ENCODE measurements at places on chromosomes 11 and 22.
A peak's percentile ranks its signal among the peaks of the same experiment; 100 is the strongest.

DNA sequence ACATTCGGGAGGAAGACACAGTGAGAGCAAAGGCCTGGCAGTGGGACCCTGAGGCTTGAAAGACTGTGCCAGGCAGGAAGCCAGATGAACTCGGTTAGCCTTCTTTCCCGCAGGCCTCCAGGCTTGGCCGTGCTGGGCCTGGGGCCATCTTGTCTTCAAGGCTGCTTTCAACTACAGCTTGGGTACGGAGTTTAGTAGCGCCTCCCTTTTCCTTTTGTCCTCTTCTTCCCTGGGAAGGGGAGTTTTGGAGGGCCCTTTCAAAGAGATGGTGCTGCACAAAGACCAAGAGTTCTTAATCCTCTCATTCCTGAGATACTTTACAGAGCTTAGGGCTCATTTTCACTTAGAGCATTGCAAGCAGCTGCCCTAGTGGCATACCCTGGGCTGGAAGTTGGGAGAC lies 87.5 kb downstream of the TP53I11 start:
- no peak for DNase-seq

DNA sequence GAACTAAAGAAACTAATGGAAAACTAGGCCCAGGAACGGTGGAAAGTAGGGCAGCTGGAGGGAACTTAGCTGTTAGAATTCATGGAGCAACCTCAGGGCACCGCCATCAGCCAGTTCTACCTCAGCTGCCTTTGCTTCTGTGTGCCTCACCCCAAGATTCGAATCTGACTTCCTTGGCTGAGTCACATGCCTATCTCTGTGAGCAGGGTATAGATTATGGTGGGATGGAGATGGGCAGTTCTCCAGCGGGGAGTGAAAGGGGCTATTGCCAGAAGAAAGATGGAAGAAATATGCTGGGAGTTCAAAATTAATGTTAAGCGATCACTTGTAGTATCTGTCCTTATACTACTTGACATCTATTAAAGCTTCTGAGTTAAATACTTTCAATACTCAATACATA lies 18.9 kb upstream of the VWA5A start:
- no peak for DNase-seq

DNA sequence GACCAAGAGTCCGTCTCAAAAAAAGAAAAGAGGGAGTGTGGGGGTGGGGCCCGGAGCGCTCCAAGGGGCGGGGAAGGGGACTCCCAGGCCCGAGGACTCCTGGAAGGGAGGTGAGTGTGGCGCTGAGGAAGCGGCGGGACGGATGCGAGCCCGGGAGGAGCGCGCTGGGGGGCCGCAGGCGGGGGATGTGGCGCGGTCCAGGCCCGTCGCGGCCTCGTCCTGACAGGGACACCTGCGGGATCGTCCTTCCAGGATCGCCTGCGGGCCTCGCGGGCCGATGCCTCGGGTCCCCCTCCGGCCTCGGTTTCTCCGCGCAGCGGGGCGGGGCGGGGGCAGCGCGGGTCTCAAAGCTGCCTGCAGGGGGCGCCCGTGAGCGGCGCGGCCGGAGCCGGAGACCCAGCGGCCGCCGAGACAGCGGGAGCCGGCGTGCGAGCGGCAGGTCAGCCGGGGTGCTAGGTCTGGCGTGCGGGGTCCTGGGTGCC lies 3.8 kb upstream of the ADORA2A start:
- DNase-seq: peak; percentile 61

GRCh38 chr11:96033095-96033494 lies 109.2 kb upstream of the MTMR2 start:
- no peak for DNase-seq

- DNase-seq: no peak
Measured at GRCh38 chr11:12719221-12719620, 45.0 kb downstream of the TEAD1 start.

DNA sequence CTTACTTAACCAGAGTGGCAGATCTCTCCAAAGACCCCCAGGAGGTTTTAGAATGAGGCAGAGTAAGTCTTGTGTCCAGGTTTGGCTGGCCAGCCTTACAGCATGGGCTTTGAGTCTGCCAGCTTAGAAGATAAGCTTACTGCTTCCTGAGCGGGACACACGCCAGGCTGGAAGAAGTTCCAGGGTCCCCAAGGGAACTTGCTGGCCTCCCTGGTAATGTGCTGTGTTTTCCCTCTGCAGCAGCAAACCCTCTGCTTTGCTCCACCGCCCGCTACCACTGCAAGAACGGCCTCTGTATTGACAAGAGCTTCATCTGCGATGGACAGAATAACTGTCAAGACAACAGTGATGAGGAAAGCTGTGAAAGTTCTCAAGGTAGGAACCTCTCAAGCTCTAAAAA lies 154.2 kb downstream of the LDLRAD3 start:
- no peak for DNase-seq

- DNase-seq: peak; percentile 55
Measured at GRCh38 chr22:39543095-39543494, 10.5 kb upstream of the RPS19BP1 start.

DNA sequence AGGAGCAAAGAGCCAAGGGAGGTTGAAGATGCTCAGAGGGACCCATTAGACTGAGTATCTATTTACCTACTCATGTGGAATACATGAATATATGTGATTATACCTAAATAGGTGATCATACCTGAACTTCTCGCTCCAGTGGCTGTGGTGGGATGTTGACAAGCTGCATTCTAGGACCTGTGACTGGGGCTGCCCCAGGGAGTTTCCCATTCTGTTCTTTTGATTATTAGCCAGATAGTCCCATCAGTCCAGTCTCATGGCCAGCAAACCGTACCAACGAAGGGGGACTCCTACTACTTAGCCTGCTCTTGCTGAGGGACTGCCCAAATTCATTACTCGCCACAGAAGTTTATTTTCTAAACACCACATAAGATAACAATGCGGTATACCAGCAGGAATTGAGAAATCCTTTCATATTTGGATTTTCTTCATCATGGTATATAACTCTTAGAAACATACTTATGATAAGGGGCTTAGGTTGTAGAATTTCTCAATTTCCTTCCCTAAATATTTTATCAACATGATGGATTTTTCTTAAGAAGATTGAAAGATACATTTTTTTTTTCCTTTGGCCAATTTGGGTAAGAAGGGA lies 273.9 kb downstream of the NTM start:
- DNase-seq: no peak

DNA sequence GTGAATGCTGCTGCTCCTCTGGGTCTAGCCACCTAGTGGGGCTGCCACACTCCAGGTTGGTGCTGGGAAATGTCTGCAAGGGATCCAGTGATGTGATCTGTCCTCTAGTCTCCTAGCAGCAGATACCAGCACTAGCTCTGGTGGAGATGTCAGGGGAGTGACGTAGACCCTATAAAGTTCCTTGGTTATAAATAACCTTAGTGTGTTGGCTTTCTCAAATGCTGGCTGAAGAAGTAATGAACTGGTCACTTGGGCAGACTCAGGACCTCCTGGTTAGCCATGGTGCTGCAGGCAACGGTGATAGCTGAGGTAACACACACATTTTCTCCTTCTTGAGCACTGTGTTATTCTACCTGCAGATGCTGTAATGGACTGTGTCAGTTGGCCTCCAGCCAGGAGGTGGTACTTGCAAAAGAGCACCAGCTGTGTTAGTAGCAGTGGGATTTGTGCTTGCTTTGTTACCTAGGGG lies 35.5 kb downstream of the BBOX1 start:
- no peak for DNase-seq

DNA sequence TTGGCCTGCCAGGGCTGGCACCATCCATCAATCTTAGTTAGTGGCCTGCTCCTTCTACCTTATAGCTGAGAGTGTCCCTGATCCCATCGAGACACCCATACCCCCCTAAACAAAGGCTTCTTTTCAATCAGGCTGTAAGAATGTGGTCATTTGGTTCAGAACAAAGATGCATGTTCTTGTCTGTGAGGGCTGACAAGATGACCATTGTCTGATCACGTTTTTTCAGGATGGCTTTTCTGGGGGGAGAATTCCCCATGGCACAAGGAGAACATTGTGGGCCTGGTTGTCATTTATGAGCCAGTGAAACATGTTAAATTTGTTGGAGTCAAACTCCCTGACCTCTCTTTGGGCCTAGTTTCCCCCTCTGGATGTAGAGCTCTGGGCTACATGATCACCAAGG lies 160.4 kb downstream of the INSC start:
- DNase-seq: no peak

- DNase-seq: peak; percentile 29
Measured at GRCh38 chr22:29840498-29840897, 2.4 kb upstream of the ASCC2 start.

DNA sequence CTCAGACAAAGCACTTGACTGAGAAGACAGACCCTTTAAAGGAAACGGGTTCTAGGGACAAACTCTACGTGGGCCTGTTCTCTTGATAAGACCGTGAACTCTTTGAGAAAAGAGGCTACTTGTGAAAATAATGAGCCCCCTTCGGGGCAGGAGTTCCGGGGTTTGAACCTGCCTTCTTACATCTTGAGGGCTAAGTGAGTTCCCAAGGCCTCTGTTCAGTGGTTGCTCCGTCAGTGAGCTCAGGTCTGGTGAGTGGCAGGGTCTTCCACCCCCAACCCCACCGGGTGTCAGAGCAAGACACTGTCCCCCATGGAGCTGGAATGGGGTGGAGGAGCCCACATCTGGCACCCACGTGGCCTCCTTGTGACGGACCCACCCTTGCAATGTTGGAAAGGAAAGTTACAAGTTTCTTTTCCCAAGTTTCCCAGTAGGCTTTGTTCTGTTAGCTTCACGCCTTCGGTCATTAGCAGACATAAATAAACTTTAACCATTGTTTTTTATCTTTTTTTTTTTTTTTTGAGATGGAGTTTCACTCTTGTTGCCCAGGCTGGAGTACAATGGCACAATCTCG lies 6.3 kb upstream of the SAMM50 start:
- DNase-seq: no peak

DNA sequence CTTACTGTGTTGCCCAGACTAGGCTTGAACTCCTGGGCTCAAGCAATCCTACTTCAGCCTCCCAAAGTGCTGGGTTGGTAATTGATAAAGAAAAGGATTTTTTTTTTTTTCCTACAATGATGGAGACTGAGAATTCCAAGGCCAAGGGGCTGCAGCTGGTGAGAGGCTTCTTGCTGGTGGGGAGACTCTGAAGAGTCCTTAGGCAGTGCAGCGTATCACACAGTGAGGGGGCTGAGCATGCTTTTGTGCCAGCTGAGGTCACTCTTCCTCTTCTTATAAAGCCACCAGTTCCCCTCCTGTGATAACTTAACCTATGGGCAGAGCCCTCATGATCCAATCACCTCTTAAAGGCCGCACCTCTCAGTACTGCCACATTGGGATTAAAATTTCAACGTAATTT lies 28.2 kb upstream of the CCDC81 start:
- DNase-seq: no peak

- peak; percentile 73 for DNase-seq
Measured at GRCh38 chr11:111938687-111939160, 1.6 kb downstream of the DIXDC1 start.

DNA sequence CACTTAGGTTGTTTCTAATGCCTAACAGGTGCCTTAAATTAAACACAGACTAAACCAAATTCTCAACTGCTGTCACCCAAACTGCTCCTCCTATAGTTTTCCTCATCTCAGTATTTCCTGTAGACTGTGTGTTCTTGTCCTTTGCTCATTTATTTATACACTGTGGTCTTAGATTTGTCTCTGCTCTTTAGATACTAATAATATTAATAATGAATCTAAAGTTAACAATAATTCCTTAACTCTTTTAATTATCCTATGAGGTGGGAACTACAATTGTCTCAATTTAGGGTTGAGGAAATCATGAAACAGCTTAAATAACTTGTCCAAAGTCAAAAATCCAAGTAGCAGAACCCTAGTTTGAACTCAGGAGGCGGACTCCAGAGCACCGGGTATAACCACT lies 43.9 kb upstream of the YPEL1 start:
- DNase-seq: no peak

DNA sequence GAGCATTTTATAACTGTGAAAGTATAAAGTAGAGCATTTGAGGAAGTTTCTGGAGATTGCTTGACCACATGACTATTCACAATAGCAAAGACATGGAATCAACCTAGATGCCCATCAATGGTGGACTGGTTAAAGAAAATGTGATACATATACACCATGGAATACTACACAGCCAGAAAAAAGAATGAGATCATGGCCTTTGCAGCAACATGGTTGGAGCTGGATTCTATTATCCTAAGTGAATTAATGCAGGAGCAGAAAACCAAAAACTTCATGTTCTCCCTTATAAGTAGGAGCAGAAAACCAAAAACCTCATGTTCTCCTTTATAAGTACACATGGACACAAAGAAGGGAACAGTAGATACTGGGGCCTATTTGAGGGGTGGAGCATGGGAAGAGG lies 30.3 kb downstream of the UVRAG start:
- no peak for DNase-seq

DNA sequence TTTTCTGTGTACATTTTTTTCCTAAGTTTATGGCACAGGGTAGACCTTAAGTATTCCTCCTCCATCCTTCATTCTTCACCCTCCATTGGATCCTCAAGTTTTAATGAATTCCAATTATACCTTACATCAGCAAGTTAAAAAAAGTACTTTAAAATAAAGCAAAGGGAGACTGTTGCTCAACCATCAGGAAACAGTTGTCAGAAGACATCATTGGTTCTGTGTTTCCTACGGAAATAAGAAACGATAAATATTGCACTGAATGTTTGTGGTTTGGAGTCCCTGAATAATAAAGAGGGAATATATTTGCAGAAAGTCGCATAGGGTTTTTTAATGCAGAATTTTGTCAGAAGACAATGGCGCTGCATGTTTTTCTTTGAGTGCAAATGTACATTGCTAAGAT lies 28.1 kb upstream of the LDHA start:
- no peak for DNase-seq

GRCh38 chr11:112255067-112255720 lies 5.5 kb downstream of the PLET1 start:
- DNase-seq: peak; percentile 77

- no peak for DNase-seq
Measured at GRCh38 chr11:26730414-26731083, 8.7 kb upstream of the SLC5A12 start.

GRCh38 chr11:96393753-96394348 lies 4.0 kb downstream of the JRKL start:
- peak; percentile 71 for DNase-seq

GRCh38 chr11:128689591-128689947 lies 4.3 kb upstream of the FLI1 start:
- no peak for DNase-seq
